ENCODE measurements at places on chromosomes 12 and 14.

DNA sequence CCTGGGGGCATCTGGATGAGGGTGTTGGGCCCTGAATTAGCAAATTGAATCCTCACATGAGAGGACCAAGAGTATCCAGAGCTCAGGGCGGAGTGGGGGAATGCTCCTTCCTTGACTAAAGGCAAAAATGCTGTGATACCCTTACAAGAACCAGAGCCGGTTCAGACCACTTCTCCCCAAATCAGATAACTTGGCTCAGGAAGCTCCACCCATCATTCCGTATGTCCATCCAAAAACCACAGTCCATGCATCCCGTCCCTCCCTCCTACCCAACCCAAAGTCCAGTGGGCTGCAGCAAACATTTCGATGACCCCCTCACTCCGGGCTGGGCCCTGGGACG, 22.4 kb downstream of the DIO3 start:
- DNase-seq = no peak

DNA sequence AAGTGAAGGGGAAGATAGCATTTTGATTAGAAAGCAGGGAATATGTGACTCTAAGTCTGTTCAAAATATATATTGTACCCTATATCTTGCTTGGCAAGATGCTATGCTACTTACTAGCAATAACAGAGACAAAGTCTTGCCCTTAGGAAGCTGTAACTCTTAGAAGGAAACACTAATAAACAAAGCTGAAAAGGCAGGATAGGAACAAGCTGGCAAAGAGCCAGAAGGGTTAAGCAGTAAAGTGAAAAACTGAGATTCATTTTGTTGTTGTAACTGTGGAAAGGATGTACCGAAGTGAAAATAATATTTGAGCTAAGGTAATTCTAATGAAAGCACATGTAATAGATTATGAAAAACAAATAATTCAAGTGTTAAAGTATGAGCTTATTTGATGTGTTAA, 527.1 kb upstream of the FLRT2 start:
- DNase-seq = no peak

- no peak for DNase-seq
Observed at GRCh38 chr12:110742096-110742717, 484 bp downstream of the PPP1CC start.

GRCh38 chr14:55800156-55800785, 220.3 kb downstream of the KTN1 start:
- DNase-seq = no peak

GRCh38 chr14:103232031-103232808, 101.8 kb upstream of the EIF5 start:
- DNase-seq = no peak

DNA sequence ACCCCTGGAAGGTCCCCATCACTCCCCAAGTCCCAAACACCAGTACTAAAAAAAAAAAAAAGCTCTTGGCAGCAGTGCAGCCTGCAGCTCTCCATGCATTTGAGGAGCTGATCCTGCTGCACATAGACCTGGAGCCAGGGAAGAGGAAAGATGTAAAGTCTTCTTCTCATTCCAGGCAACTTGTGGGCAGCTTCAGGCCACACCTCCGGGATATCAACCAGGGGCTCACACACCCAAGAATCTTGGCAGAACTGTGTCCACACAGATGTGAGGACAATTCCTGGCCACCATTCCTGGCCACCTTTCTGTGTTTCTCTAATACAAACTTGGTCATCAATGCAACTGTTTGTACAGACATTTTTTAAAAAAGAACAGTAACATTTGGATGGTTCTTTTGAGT, 72.7 kb downstream of the TMEM132C start:
- no peak for DNase-seq

- DNase-seq = no peak
Observed at GRCh38 chr12:130716969-130717366, 869 bp upstream of the RIMBP2 start.

- DNase-seq = peak; percentile 55
Observed at GRCh38 chr14:61444215-61444768, 122.9 kb downstream of the PRKCH start.

DNA sequence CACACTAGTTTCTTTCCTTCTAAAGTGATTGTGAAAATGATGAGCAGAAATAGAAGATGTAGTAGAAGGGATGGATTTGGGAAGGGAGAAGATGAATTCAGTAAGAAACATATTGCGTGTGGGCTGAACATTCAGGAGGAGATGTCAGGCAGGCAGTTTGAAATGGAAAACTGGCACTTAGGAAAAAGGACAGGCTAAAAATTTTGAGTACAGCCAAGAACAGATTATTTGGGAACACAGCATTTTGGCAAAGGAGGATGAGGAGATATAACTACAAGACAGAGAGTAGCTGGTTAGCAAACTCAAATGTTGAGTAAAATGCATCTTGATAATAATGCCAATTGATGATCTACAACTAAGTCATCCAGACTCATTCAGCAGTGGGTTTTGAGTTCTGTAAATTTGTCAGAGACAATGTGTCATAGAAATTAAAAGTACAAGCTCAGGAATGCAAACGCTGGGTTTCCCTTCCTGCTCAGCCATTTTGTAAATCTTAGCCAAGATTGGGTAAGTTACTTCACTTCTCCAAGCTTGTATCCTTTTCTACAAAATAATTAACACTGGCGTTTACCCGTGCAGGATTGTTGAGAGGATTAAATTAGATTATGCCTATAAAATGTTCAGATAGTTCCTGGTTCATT, 255.0 kb downstream of the NAV3 start:
- DNase-seq = no peak

- no peak for DNase-seq
Observed at GRCh38 chr14:68111097-68111852, 291.7 kb downstream of the RAD51B start.

DNA sequence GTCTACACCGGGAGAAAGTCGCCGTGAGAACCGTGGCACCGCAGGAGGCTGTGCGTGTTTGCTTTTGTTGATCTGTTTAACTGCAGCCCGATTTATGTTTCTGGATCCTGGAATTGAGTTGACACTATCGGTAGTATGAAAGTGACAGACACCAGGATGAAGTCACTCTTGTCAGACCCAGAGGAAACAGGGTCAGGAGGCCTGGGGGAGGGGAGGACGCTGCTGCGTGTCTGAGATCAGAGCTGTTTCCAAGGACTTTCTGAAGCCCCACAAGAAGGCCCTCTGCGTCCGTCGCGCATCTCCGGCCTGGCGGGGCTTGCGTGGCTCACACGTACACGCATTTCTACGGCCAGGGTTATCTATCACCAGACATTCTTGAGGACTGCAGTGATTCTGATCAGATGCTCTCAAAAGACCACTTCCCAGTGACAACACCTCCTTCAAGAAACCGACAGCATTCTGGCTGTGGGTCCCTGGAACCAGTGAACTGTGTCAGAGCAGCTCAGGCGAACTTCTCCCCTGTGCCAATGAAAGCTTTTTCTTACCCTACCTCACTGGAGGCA, 263.4 kb downstream of the ADGRD1 start:
- DNase-seq = no peak

- DNase-seq = no peak
Observed at GRCh38 chr12:88854260-88854659, 274.0 kb upstream of the KITLG start.

DNA sequence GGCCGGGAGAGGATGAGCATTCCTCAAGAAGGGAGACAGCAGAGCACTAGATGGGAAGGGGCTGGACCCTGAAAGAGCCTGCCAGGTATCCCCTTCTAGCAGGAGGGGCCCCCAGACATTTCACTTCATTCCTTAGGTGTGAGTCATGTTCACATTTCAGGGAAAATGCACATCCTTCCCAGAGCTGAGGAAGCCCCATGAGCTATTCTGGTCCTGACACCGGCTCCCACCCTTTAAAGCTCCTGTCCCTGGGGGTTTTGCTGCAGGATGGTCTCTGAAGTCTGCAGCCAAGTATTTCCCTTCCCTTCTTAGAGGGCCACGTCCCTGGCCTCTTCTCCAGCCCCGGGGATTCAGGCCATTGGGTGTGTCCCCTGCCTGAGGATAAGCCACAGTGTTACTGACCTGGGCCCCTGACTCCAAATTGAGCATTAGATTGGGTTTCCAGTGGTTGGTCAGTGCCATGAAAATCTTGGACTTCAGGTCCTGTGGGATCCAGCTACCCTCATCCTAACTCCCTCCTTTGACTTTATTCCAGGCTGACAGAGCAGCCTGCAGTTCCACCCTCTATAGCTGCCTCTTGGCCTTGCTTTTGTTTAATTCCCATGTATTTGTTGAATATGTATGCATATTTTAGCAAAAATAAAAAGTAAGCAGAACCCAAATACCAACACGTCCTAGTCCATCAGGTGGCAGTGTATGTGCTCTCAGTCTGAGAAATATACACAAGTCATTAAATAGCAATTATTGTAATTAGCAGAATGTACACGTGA, 267.1 kb downstream of the CACNA1C start:
- no peak for DNase-seq

- no peak for DNase-seq
Observed at GRCh38 chr14:87494010-87494409, 499.0 kb downstream of the GALC start.

DNA sequence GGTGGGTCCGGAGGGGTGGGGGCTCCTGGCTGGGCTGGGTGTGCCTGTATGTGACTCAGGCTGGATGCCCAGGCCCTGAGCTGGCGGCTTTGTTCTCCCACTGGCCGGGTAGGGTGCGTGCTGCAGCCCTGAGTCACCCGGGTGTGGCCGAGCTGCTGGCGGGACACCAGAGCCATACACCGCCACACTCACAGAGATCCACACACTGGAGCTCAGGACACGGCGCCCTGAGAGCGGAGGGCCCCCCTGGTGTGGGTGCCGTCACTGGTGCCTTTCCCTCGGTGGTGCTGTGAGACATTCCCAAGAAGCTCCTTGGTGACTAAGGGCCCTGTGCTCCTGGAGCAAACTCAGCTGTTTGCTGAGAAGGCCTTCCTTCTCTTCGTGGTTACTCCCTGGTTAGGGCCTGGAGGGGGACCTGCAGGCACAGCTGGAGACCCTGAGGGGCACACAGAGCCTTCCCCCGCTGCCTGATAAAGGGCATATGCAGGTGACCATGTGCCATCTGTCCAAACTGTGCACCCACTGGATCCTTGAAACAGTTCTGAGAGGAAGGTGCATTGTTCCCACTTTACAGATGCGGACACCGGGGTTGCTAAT, 44.3 kb downstream of the KRT80 start:
- no peak for DNase-seq

- no peak for DNase-seq
Observed at GRCh38 chr14:61653507-61653906, 41.8 kb upstream of the HIF1A start.

All from naive thymus-derived CD8-positive, alpha-beta T cell (primary cell).